Pulmonary artery endothelial cell (primary cell): ENCODE measurements at places on chromosomes 4 and X. TPM values are rescaled to one million over a fixed set of nuclear protein-coding genes. Genes with fewer than 3 reads are reported as not detected.

Gene LPAR4
- under 0.01 TPM in 1 of 2 replicates, not detected in the other for total RNA-seq

DNA sequence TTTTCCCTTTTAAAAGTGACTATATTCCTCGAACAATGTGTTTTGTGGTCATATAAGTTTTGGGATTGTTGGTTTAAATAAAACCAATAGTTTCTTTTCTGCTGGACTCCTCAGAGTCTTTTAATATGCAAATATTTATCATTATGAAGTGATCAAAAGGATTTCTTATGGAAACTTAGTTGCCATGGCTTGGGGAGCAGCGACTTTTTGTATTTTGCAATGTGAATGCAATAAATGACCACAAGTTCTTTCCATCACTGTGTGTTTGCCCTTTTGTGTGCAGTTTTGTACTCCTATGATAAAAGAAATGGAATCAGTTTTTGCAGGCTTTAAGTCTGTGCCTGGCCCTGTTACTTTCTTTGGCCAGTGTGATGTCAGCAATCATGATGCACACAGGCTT is 68.5 kb upstream of the NUDT6 start:
- no peak for DNase-seq

GRCh38 chr4:164293203-164293602 is 460.7 kb upstream of the SMIM31 start:
- no peak for DNase-seq

GRCh38 chr4:161540265-161540664 is 623.5 kb downstream of the FSTL5 start:
- DNase-seq, result no peak

Gene GLRB
- 4.3 and 4.8 TPM in 2 replicates for total RNA-seq

Gene MGAT4D
- total RNA-seq, result not detected in 2 replicates

Gene IGSF1
- not detected in 2 replicates for total RNA-seq

GRCh38 chr4:119170195-119170594 is 34.6 kb downstream of the MYOZ2 start:
- DNase-seq, result no peak

- DNase-seq, result no peak
These were observed 53.5 kb downstream of the BMP3 start for GRCh38 chr4:81084029-81084428.

Gene POU3F4
- total RNA-seq, result not detected in 2 replicates

Gene FAM47A
- not detected in 2 replicates for total RNA-seq

Gene STPG2
- 0.07 and 0.14 TPM in 2 replicates for total RNA-seq

Gene PROM1
- 0.07 TPM in 1 of 2 replicates, not detected in the other for total RNA-seq

Gene BCORL1
- total RNA-seq, result 1.4 and 2.0 TPM in 2 replicates

Gene PLP1
- not detected in 2 replicates for total RNA-seq

GRCh38 chr4:115769396-115769795 is 656.0 kb upstream of the NDST4 start:
- no peak for DNase-seq

DNA sequence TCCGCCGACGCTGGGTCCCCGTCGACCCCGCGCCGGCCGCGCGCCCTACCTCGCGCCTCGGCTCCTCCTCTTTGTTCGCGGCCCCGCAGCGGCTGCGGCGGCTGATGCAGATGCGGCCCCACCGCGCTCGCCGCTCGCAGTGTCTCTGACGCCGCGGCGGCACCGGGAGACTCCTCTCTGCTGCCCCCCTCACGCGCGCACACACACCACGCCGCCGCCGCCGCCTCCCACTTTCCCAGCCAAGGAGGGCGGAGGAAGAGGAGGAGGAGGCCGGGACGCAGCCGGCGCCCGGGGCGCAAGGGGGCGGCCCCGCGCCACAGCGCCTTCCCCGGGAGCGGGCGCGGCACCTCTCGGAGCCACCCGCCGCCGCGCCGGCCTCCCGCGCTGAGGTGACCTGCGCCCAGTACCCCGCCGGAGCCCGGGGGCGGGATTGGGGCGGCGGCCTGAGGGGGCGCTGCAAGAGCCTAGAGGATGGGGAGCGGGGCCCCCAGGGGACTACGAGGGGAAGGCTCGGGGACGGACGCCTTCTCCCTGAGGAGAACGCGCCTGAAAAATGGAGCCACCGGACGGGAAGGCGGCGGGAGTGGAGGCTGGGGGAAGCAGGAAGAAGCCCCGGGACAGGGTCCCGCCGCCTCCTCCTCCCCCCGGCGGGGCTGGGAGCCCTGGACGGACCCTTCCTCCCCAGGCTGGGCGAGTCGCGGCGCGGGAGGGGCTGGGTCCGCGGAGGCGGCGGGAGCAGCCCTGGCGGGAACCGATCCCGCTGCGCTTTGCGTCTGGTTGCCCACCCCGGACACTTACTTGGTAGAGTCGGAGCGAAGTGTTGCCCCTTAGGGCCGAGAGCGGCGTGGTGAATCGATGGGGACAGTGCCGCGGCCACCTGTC is at the start of gene SH3RF1:
TSS of gene SH3RF1 (minus strand) at position 147 of the 882 bp plus-strand sequence. CDS start 1,744 bp downstream, outside the sequence.
- DNase-seq, result peak; percentile 57

GRCh38 chr4:10106421-10107039 is 10.1 kb downstream of the WDR1 start:
- DNase-seq, result peak; percentile 74

- no peak for DNase-seq
These were observed 64.3 kb downstream of the NHSL2 start for GRCh38 chrX:71974916-71975315.

DNA sequence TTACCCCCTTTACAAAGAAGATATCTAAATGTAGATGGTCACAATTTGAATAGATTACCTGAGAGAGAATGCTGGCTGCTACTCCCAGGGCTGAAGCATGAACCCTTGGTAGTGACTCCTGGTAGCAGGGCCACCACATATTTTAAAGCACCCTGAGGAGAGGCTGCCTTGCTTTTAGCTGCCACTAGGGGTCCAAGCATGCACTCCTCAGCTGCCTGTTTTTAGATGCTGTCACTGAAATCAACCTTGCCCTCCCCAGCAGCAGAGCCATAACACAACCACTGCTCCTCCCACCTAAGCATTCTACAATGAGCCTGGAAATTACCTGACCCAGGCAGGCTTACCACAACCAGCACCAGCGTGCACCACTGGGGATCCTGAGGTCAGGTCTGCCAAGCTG is 850.9 kb downstream of the FAM133A start:
- no peak for DNase-seq

DNA sequence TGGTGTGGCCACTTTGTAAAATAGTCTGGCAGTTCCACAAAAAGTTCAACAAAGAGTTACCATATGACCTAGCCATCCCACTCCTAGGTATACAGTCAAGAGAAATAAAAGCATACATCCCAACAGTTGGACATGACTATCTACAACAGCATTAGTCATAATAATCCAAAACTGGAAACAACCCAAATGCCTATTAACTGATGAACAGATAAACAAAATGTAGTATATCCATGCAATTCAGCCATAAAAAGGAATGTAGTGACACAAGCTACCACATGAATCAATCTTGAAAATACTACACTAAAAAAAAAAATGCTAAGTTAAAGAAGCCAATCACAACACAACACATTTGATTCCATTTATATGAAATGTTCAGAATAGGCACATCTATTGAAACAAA is 16.1 kb downstream of the MED14 start:
- DNase-seq, result no peak

DNA sequence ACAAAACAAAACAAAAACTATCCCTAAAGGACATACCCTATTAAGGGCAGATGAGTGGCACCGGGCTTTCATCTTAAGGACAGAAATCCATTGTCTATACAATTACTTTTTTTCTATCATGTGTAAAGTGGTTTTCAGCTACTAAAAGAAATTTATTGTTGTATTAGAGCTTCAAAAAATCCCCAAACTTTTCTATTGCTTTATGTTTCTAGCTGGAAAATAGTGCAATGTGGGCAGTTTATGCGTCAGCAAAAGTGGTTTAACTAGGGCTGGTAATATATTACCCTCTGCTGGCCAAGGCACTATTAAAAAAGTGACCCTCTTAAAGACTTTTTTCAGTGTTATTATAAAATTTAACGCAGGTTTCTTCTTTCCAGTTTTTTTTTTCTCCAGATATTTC is 15.5 kb upstream of the GPR82 start:
- DNase-seq, result no peak

- no peak for DNase-seq
These were observed 657 bp downstream of the TCEAL8 start for GRCh38 chrX:103254171-103254824.

- DNase-seq, result no peak
These were observed 21.1 kb downstream of the GRPR start for GRCh38 chrX:16144420-16144819.

GRCh38 chrX:103780336-103781061 is 3.9 kb downstream of the PLP1 start:
- DNase-seq, result no peak

DNA sequence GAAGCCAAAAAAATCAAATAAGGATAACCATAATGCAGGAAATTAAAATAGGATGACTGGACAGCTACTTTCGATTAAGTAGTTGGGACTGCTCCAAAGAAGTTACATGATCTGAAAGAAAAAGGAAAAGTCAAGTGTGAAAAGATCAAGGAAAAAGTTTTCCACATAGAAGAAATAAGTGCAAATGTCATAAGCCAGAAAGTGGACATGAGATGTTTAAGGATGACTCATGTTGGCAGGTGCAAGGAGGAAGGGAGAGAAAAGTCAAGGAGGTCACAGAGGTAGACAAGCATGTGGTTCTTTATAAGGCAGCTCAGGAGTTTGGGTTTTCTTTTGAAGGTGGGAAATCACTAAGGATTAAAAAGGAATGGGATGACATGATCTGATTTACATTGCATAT is 89.8 kb upstream of the GPRIN3 start:
- DNase-seq, result no peak

Gene ATP6AP1
- 66.5 and 104 TPM in 2 replicates for total RNA-seq

GRCh38 chrX:81202943-81203342 is 1.0 kb downstream of the SH3BGRL start:
- no peak for DNase-seq

DNA sequence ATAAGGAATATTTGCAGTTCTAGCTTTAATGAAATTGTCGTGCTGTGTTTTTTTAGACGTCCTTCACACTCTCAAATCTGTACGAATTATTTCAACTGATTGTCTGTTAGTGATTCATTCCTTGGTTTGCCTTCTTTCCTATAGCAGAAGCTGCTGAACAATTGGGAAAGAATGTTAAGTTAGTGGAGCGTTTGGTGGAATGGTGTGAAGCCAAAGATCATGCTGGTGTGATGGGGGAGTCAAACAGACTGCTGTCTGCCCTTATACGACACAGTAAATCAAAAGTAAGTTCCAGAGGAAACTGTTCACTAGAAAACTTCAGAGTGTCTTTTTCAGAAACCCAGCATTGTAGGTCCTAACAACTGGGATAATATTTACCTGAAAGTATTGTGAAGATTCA is 159.9 kb downstream of the RAP1GDS1 start:
- no peak for DNase-seq

Gene DIAPH2
- 19.6 and 26.1 TPM in 2 replicates for total RNA-seq

Gene PABPC5
- total RNA-seq, result 0.92 and 2.0 TPM in 2 replicates

DNA sequence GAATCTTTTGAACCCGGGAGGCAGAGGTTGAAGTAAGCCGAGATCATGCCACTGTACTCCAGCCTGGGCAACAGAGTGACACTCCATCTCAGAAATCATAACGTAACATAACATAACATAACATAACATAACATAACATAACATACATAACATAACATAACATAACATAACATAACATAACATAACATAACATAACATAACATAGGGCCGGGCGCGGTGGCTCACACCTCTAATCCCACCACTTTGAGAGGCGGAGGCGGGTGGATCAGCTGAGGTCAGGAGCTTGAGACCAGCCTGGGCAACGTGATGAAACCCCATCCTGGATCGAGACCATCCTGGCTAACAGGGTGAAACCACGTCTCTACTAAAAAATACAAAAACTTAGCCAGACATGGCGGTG is 76.7 kb downstream of the NOCT start:
- DNase-seq, result no peak

DNA sequence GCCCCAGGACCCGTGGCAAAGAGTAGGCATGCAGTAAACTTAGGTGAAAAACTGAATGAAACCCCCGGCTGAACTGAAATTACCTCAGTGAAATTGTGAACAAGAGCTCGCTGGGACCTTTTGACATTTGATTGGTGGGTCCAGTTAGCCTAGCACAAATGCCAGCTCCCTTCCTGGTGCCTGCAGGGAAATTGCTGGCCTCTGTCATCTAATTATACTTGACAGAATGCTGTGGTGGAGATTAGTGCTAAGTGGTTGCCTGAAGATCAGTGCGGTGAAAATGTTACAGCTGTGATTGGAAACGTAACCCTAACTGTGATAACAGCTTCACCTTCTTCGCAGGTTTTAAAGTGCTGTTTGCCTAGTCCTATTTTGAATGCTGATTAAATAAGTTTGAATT is 43.0 kb downstream of the ADD1 start:
- DNase-seq, result no peak

Gene MAGEC1
- total RNA-seq, result 0.07 TPM in 1 of 2 replicates, not detected in the other

Gene KLHL4
- total RNA-seq, result 33.9 and 34.6 TPM in 2 replicates

Gene SCRG1
- not detected in 2 replicates for total RNA-seq

Gene RTL9
- total RNA-seq, result not detected in 2 replicates

Gene PDE6B
- total RNA-seq, result 2.9 and 3.9 TPM in 2 replicates

DNA sequence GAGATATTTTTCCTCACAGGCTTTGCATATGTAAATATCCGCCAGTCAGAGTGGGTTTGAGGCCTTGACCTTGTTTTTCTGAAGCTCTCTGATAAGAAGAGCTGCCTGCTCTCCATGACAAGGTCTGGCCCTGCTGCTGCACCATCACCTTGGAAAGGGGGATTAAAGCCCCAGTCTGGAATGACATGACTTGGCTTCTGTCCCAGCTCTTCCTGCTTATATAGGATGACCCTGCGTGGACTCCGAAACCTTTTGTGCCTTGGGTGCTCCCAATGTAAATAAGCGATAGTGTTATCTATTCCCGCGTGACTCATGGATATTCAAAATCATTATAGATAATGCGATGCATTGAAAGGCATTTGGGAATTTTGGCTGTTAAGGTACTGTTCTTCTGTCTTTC is 139.3 kb downstream of the BMPR1B start:
- DNase-seq, result no peak

- no peak for DNase-seq
These were observed 4.4 kb downstream of the SORCS2 start for GRCh38 chr4:7196736-7197135.

- DNase-seq, result no peak
These were observed 132.8 kb downstream of the SLIT2 start for GRCh38 chr4:20384456-20384855.

Gene PNMA6A
- total RNA-seq, result 0.53 and 1.6 TPM in 2 replicates
